Psoas muscle (tissue), 8 donors: ENCODE measurements at places on chromosomes 13 and 19.

DNA sequence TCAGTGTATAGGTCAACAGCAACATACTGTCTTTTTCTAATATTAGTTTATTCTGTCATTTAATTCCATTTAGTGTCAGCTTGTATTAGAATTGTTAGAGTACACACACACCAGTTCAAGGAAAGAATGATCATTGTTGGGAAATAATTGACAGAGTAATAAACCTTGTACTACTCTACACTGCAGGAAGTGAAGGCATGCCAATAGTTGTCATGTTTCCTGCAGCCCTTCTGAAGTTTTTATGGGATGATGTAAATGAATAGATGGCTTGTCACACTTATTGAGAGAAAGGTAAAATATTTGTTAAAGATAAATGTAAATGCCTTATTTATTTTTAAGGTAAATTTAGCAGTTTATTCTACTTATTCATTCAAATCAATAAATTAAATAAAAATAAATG is 306.9 kb upstream of the KLHL1 start:
- DNase-seq: no peak

DNA sequence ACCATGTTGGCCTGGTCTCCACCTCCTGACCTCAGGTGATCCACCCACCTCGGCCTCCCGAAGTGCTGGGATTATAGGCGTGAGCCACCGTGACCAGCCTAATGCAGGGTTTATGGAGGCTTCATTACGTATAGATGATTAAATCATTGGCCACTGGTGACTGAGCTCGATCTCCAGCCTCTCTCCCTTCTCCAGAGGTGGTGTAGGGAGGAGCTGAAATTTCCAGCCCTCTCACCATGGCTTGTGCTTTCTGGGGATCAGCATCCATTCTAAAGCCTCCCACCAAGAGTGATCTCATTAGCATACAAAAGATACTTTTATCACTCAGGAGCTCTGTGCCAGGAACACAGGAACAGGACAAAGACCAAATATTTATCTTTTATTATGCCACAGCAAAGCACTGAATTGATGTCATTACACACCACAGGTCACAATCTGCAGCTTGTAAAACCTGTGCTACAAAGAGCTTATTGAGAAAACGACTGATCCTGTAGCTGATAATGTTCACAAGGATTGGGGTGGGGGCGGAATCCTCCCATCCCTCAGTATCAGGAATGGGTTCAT is 32.4 kb downstream of the RHPN2 start:
- DNase-seq: no peak

- DNase-seq: no peak
These were observed 1.3 kb downstream of the PRR22 start for GRCh38 chr19:5782945-5783919.

GRCh38 chr13:68026077-68026476 is 795.9 kb upstream of the PCDH9 start:
- no peak for DNase-seq

- DNase-seq: no peak
These were observed 1.7 kb downstream of the TBXA2R start for GRCh38 chr19:3604987-3605343.

- no peak for DNase-seq
These were observed 30.8 kb downstream of the RGCC start for GRCh38 chr13:41488124-41488523.
